ENCODE measurements at places on chromosomes 11 and 22.
A peak's percentile ranks its signal among the peaks of the same experiment; 100 is the strongest.

GRCh38 chr22:32622004-32622743, 147.6 kb downstream of the FBXO7 start:
- peak; percentile 59 for DNase-seq

DNA sequence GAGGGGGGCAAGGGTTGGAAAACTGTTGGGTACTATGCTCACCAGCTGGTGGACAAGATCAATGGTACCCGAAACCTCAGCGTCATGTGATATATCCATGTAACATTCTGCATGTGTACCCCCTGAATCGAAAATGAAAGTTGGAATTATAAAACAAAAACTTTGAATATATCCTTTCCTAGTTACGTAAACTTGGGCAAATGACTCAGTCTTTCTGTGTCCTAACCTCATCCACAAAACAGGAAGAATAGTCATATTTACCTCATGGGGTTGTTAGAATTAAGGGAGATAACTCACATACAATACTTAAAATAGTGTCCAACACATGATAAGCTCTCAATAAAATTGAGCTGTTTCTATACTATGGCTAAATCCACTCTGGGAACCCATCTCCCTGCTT, 620.1 kb upstream of the KIRREL3 start:
- no peak for DNase-seq

DNA sequence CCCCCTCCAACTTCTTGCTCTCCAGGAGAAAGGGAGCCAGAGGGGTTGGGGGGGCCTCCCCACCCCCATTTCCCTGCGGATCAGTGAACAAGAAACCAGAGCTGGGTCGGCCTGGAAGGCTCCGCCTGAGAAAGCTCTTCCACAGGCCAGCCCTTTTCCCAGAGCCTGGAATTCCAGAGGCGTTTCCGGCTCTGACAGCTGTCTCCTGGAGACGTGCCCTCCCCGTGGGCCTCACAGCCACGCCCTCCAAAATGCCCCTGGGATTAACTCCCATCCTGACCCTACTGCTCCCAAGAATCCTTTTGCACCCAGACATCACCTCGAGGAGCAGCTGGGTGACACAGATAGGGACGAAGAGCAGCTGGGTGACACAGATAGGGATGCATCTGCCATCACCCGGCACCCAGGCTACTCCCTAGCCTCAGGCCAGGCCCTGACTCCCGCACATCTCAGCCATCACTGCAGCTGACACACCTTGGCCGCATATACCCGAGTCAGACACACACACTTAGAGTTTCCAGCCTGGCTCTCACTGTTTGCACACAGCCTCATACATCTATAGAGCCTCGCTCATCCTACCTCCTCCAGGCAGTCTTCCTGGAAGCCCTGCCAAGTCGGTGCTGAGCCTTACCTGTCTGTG, 7.6 kb upstream of the CDC42EP1 start:
- DNase-seq, result peak; percentile 21

- DNase-seq, result peak; percentile 43
Observed at GRCh38 chr11:1050581-1051355, 14.2 kb upstream of the MUC6 start.

DNA sequence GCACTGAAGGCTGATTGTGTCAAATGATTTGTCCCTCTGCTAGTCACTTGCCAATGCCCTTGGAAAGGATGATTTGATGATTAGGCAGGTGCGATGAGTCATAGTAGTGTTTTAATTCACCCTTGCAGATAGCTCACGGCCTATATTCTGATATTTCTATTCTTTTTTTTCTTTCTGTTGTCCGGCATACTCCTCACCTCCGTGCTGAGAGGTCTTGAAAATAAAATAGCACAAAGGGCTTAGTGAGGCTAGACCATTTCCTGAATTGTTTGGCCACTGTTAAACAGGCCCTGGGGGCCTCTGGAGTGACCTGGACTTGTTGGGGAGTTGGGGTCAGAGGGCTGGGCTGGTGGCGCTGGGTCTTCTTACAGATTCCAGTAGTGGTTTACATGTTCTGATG, 99.8 kb downstream of the ZBTB16 start:
- no peak for DNase-seq

GRCh38 chr11:134628426-134628825, 216.4 kb upstream of the B3GAT1 start:
- DNase-seq, result no peak

- no peak for DNase-seq
Observed at GRCh38 chr11:111225881-111226280, 19.6 kb upstream of the POU2AF2 start.

DNA sequence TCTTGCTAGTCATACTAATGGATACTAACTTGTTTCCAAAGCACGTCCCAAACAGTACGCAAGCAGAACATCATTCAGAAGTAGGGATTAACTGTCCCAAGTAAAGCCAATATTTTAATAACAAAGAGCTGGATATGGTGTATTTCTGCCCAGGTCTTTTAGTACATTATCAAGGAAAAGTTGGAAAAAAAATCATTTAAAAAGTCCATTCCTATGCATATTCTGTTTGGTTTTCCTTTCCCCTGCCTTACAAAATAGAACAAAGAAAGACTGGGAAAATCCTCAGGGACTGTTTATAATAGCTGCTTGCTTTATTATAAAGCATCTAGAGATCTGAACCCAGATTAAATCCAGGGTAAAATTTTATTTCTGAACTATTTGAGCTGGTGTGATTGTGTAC, 83.9 kb downstream of the UVRAG start:
- DNase-seq, result no peak

DNA sequence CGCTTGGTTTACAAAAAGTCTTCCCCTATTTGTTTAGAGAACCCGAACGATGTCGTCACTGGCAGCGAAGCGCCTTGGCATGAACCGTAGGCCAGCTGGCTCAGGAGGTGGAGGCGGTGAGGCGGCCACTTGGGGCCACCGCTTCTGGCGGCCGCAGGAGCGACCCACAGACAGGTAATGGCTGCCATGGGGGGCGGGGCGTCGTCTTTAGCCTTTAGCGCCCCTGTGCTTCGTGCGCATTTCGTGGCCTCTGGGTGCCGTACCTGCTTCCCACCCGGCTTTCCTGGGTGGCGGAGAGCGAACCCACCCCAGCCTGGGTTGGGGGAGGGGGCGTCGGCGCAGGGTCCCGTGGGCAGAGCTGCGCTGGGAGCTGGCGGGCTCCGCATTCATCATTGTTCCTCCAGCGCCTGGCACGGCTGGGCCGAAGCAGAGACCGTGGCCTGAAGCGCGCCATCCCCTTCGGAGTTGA, 469 bp upstream of the OSBP2 start:
- no peak for DNase-seq

Measured in HFFc6 (cell line).